ENCODE measurements at places on chromosomes 11 and 22.

DNA sequence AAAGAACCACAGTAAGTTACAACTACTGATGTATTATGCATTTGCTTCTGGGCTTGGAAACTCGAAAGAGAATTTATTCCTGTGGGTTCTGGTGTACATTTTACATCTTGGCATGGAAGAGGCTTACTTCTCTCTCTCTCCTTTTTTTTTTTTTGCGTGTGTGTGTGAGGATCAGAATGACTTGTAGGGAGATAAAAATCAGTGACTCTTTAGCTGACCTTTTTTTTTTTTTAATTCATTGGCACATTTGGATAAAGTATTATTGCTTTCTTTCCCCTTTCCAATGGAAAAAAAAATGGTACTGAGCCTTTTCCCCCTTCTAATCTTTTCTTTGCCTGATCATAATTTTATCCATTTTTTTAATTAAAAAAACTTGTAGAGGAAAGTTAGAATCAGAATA lies 43.5 kb downstream of the EXT2 start:
- DNase-seq, result no peak

GRCh38 chr11:64633555-64634159 lies 42.6 kb downstream of the SLC22A12 start:
- DNase-seq, result no peak

DNA sequence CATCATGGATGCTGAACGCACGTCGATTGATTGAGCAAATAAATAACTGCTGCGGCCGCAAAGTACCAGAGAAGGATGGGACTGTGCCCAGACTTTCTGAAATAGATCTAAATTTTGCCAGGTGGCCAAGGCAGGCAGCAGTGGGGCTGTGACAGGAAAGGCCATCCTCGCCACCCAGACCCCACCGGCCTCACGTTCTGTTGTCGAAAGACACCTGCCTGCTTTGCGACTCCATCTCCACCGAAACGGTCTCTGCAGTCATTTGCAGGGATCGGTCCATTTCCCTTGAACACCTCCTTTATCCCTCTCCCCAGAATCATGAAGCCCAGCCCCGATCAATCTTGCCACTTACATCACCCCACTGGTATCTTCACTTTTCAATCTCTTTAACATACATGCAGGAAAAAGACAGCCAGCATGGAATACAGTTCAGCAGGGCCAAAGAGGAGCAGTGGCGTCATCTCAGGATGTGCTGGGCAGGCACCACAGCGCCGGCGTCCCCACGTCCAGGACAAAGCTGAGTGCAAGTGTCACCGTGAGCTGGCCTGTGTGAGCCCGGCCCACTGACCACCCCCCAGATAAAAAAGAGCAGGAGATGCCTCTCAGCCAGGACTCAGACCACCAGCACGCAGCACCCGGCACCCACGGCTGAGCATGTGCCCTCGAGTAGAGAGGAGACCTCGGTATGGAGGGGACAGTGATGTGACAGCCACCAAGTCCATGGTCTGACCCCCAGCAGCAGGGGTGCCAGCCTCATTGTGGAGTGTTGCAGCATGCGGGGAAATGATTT lies 610.3 kb downstream of the TBC1D22A start:
- no peak for DNase-seq

GRCh38 chr22:20128902-20129746 lies 2.5 kb upstream of the ZDHHC8 start:
- DNase-seq, result peak; percentile 49

DNA sequence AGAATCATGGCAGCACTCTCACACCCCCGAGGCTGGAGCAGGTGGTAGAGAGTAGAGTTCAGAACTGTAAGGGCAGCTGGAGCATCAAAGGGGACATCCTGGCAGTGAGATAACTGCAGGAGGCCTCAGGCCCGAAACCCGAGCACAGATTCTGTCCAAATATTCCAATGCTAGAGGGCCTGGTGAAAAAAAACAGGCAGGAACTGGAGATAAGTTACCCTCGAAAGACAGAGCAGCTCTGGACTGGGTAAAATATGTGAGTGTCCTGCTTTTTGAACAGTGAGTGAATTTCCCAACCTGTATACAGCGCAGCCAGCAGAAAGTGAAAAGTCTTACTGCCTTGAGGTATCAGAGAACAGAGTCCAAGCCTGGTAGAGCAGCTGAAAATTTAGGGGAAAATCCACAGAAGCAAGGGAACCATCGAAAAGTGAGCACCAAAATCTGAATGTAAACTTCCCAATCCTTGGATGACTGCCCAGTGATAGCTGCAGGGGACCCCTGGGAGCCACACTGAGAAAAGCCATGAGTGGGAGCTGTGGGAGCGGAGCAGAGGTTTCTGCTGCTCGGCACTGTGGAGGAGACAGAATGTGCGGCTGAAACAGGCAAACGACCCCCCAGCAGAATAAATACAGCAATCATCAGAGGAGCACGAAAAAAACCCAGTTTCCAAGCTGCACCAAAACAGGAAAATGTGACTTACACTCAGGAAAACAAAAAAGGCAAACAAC lies 50.6 kb downstream of the WNT11 start:
- DNase-seq, result no peak

- no peak for DNase-seq
These were observed 30.8 kb upstream of the RAG2 start for GRCh38 chr11:36628765-36629244.

DNA sequence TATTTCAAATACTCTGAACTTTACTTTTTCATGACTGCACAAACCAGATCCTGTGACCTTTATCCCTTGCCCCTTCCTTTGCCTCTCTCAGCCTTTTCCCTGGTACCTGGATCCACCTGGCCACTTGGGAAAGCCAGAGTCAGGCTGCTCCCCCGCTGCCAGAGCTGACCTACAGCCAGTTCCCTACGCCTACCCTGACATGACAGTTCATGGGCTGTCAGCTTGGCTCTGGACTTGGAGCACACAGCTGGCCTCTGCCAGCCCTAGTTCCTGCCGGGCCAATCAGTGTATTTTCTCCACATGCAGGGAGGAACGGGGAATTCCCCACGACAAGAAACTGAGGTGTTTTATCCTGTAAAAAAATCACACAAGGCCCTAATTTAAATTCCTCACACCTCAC lies 382.6 kb downstream of the INSC start:
- no peak for DNase-seq

DNA sequence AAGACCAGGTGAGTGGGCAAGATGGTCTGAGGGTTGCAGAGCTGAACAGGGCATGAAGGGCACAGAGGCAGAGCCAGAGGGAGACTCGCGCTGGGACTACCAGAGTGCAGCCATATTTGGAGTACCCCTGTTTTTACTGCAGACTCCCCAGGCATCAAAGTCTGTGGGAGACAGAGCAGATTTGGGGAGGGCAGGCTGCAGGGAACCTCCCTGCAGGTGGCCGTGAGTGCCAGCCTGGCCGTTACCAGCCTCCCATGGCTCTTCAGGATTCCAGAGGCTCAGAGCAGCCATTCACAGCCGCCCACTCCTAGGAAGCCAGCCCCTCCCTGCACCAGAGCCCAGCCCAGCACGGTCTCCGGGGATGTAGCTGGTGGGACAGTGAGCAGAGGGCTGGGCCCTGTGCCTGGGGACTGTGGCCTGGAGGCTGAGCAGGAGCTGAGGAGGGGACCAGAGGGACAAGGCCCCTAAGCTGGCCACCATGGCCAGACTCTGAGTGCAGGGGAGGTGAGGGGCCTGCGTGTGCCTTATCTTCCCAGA lies at the start of gene SEPTIN3:
SEPTIN3 (plus strand) TSS at position 334 of the 537 bp plus-strand sequence. CDS start 2,050 bp downstream, outside the sequence.
- no peak for DNase-seq

DNA sequence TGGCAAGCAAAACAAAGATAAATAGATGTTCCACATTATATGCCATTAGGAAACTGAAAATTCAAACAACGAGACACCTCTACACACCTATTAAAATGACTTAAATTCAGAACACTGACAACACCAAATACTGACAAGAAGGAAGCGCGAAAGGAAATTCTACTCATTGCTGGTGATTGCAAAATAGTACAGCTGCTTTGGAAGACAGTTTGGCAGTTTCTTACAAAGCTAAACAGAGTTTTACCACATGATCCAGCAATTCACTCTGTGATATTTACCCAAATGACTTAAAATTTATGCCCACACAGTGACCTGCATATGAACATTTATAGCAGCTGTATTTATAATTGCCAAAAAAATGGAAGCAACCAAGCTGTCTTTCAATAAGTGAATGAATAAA lies 232.6 kb downstream of the CASP12 start:
- no peak for DNase-seq

- DNase-seq, result no peak
These were observed 30.9 kb upstream of the WNT7B start for GRCh38 chr22:46007848-46008261.

GRCh38 chr11:133238027-133238426 lies 294.3 kb downstream of the OPCML start:
- no peak for DNase-seq

Data from CD4-positive, alpha-beta T cell (primary cell).